Activated T-cell treated with anti-CD3 and anti-CD28 coated beads, Interleukin-2, amount 50 U/mL, for 1 hour (primary cell): ENCODE measurements at places on chromosomes 5 and 9.
A peak's percentile ranks its signal among the peaks of the same experiment; 100 is the strongest.

GRCh38 chr5:39716532-39717028 is 291.8 kb upstream of the DAB2 start:
- DNase-seq = peak; percentile 17

GRCh38 chr5:108143581-108143980 is 238.3 kb downstream of the FBXL17 start:
- DNase-seq = no peak

DNA sequence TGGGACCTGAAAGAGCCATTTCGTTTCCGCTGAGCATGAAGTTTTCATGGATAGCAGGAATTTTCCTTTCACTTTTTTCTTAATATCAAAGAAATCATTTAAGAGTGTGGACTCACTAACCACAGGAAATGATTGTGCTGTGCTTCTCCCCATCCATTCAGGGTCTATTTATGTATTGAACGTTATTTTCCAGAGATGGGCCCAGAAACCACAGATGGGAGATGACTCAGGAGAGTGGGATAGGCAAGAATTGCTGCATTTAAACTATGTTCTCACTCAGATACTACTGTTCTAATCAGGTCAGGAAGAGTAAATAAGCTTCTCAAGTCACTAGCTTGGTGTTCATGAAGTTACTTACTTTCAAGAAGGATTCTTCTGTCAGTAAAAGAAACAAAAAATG is 763.8 kb downstream of the DTWD2 start:
- DNase-seq = no peak

- DNase-seq = no peak
Observed at GRCh38 chr5:64775291-64775690, 6.6 kb downstream of the CWC27 start.

DNA sequence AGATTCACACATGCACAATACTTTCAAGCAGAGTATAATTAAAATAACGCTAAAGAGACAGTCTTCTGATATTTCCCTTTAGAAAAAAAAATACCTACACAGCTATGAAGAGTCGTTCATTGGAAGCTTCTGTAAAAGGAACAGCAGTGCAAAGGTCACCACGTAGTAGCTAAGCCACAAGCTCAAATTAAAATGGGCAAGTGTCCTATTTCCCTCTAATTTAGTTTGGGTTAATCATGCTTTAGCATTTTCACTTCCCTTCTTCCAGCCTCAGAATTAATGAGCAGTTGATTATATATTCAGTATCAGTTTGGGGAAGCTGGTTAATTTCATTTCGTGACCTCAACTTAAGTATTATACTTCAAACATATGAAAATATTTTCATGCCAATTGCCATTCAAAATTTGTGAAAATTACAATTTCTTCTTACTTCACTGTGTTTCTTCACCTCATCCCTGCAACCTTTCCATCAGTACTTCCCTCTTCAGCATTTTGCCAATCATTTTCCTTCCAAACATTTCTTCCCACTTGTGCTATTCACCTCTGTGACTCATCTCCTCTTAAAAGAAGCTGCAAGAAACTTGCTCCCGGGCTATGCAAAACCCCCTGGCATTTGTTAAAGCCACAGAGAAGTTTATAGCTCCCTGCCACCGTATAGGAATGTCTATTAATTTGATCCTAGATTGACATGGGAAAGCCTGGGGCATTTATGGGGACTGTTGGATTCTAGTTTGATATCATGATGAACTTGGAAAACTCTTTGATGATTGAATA is 83.0 kb downstream of the DMRTA1 start:
- no peak for DNase-seq
